ENCODE measurements at places on chromosomes 2 and 18. TPM values are rescaled to one million over a fixed set of nuclear protein-coding genes. Genes with fewer than 3 reads are reported as not detected.

GRCh38 chr2:18611604-18612003 is 22.2 kb upstream of the NT5C1B start:
- DNase-seq: no peak

DNA sequence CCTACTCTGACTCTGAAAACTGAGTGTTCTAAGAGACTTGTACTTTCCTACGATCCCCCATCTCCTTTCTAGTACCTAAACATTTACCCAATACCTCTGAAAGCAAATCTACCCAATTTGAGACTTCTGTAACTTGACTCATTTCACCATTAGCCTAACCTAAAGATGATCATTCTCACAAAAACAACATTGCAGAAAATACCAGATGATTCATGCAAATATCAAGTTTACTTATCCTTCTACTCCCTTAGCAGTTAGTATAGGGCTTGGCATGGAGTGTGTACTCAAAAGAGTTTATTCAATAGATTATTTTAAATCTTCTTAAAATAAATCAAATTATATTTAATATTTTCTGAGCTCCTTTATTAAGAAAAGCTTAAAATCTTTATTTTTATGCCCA is 89.6 kb downstream of the NR4A2 start:
- DNase-seq: no peak

GRCh38 chr2:223920109-223920508 is 25.0 kb downstream of the WDFY1 start:
- DNase-seq: no peak

GRCh38 chr2:169803480-169803879 is 4.8 kb downstream of the SSB start:
- no peak for DNase-seq

DNA sequence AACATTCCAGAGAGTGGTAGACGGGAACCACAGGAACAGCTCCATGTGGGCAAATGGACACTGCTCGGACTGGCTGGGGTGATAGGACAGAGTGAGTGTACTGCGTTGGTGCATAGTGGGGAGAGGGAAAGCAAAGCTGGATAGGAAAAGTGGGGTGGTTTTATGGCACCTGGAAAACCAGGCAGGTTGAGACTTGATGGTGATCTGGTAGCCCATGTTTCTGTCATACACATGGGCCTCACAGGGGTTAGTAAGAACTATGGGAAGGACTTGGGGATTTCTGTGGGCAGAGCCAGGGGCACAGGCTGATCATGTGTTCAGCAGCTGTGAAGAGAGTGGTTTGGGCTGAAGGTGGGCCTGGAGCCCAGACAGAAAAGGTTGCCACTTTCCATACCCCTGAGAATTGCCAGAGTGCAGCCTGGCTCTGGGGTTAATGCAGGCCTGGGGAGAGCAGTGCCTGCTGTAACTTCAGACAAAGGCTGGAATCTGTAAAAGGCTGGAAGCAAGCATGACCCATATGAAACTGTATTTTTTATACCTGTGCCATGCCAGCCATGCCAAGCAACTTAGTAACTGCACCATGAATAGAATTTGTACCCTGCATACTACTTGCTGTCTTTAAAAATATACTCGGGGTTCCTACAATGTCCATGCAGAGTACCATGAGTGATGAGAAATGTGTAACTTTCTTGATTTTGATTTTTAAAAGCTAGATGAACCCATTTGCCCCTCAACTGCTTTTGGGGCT is 41.9 kb downstream of the RPIA start:
- DNase-seq: no peak

Gene DNAH7
- 8.8 TPM for polyA plus RNA-seq

Gene RNF144A
- 62.9 TPM for polyA plus RNA-seq

DNA sequence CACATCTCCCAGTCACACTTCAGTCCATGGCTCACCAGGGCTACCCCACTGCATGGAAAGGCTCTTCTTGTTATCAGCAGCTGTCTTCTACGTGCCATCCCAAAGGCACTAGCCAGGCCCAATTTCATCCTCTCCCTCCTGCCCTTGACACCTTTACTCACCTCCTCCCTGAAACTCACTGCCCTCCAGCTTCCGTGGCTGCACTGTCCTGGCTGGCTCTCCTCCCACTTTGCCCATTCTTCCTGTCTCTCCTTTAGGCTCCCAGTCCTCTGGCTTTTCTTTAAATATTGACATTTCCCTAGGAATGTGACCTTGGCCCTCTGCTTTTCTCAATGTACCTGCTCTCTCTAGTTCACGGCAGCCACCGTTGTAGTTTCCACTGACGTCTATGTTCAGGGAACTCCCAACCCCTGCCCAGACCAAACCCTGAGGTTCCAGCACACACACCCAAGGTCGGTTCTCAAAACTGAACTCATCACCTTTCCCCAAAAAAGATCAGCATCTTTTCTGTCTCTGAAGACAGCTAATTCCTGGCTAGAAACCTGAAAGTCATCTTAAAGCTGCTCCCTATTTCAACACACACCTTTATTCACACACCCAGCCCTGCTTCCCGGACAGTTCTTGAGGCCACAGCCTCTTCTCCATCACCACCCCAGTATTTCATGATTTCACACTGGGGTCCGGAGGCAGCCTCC is 36.7 kb downstream of the WDFY1 start:
- DNase-seq: no peak

Gene SNORC
- 1.6 TPM for polyA plus RNA-seq

DNA sequence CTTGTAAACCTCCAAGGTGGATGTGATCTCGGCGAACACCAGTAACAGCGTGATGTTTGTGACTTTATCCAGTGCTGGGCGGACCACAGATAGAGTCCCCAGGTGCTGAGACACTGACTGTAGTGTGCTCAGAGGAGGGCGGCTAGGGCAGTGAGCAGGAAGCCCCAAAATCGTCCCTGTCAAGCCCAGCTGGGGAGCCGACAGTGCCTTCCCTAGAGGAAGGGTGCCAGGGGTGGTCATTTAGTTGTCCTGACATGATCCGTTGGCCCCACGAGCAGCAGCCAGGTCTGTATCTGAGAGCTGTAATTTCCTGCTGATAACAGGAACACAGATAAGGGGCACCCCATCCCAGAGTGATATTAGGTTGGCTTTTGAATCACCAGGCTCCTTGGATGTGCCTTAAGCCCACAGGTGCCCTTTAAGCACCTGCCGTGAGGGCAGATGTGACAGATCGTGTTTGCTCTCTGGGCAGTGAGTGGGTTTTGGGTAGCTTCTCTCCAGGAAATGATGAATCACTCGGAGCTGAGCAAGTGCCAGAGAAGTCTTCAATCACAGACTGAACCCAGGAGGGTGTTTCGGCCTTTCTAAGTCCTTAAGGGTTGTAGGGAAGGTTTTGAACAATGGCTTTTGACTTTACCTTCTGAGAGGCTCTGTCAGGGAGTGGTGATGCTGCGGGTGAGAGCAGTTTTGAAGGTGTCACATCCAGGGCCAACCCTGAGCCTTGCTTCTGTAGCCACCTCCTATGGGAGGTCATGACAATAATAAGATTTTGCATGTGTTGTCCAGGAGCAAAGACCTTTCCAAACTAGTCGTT is 7.7 kb downstream of the LPIN1 start:
- no peak for DNase-seq
